Dorsolateral prefrontal cortex (tissue), 122 donors: ENCODE measurements at places on chromosomes 5 and 9.

DNA sequence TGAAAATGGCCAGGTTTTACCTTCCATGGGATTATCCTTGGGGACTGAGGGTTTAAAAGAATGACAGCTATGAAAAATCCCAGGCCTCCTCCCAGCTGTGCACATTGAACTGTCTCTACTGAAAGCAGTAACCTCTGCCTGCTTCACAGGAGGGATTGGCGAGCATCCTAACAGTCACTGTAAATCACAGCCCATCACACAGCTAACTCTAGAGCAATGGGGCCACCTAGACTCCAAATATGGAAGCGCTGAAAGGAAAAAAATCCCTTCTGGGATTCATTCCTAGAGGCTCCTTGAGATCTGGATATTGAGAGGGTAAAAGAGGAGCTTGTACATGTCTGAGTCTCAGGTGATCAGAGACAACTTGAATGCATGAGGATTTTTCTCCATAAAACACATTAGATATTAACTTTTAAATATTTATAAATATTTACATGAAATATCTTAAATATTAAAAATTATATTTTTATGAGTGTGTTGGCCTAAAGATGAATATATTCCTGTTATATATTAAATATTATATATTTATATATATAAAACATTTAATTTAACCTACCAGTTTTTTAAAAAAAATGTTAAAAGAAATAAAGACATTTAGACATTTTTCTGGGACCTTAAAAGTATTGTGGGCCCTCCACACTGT is 133.8 kb upstream of the SLC24A2 start:
- peak; percentile 70 for DNase-seq

DNA sequence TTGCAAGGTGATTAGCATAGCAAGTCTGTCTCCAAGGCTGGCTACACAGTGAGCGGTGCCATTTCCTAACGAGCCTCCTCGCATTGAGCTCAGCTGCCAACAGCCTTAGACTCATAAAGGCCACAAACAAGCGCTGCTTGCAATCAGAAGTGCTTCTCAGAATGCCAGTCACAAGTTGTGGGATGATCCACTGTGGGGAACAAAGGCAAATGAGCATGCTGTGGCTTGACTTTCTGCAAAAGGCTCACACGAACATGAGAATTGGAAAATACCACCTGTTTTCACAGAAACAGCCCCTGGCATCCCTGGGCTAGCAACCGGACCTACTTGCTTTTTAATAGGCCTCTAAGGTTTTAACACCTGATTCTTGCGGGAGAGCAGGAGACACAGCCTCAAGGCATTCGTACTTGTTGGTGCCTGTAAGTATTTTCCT is 215.5 kb downstream of the FANCC start:
- DNase-seq, result peak; percentile 75

DNA sequence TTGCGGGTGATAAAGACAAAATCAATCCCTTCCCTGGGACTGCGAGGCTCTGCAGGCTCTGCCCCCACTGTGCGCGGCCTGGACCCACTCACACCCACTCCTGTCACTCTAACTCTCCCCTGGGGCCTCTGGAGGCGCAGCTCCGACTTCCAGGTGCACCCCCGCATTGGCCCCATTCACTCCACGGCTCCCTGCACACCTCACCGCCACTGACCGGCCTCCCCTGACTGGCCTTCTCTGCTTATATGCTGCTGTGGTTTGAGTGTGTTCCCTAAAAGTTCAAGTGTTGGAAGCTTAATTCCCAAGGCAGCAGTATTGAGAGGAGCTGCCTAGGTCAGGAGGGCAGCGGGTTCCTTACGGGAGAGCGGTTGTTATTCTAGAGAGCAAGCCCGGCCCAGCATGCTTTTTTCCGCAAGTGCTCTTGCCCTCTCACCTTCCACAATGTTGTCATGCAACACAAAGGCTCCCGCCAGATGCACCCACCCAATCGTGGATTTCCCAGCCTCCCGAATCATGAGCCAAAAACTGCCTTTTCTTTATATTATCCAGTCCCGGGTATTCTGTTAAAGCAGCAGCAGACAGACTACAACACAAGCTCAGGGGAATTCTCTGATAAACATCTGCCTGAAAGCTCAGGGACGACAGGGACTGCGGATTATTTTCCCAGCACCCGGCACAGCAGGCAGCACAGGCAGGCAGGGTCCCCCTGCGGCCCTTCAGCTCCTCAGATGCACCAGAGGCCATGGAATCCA is 73.5 kb upstream of the LRRTM2 start:
- DNase-seq, result no peak

GRCh38 chr9:128846680-128847030 is 17.1 kb upstream of the SPOUT1 start:
- peak; percentile 22 for DNase-seq

GRCh38 chr9:109422641-109423040 is 75.5 kb downstream of the PTPN3 start:
- DNase-seq, result no peak

DNA sequence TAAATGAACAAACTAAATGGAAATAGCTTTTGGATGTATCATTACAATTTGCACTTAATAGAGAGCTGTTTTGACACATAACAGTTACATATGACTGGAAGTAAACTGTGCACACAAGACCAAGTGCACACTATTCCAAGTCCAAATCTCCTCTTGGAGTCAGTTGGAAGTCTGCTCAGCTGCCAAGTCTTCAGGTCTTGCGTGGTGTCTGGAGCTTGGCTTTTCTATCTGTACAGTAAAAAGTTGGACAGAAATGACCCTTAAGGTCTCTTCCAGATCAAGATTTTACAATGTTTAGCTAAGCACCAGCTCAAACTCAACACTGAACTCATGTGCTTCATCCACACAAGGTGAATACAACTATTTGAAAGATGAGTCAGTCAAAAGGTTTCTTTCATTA is 456.9 kb downstream of the RASEF start:
- no peak for DNase-seq

DNA sequence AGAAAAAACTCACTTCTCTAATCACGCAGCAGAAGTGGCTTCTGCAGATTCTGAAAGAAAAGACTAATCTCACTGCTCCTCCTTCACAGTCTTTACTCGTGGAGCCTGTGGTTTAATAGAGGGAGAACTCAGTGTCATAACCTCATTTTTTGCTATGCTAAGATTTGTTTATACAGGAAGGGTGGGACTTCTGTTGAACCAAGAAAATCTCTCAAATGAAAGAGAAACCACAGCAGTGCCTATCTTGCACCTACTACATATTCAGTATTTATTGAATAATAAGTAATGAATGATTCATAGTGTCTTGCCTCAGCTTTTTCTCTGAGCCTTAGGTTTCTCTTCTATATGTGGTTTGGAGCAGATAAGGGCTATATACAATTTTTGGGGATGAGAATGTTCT is 136.1 kb upstream of the DMAC1 start:
- no peak for DNase-seq

GRCh38 chr5:97049175-97049574 is 93.2 kb downstream of the LIX1 start:
- no peak for DNase-seq

- no peak for DNase-seq
Observed at GRCh38 chr9:108832179-108832500, 23.6 kb downstream of the ACTL7B start.

DNA sequence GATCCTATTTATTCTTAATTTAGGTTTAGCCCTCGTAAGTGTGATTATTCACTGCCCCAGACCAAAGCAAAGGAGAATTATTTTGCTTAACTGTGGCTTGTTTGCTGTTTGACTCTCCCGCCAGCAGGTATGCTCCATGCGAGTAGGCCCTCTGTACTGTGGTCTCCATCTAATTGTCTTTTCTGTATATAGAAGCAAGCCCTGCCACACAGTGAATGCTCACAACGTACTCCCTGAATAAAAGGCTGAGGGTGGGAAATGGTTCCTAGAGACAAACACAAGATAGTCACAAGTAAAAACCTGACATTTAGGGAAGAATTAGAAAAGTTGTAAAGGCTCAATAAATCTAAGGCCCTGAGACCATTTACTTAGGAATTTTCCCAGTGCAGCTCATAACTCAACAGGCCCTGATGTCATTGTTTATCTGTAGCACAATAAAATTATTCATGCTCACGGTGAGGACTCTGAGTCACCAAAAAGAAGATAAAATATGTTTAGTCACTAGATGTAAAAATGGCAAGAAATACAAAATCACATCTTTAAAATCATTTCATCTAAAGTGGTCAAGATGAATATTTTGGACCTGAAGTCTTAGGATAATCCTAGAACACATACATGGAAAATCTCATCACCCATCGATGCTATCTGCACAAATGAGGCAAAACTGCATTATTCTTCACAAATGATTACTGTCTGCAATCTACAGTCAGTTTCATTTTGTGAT is 473.2 kb downstream of the ENC1 start:
- no peak for DNase-seq

GRCh38 chr5:537098-537497 is 12.8 kb upstream of the SLC9A3 start:
- DNase-seq, result no peak

DNA sequence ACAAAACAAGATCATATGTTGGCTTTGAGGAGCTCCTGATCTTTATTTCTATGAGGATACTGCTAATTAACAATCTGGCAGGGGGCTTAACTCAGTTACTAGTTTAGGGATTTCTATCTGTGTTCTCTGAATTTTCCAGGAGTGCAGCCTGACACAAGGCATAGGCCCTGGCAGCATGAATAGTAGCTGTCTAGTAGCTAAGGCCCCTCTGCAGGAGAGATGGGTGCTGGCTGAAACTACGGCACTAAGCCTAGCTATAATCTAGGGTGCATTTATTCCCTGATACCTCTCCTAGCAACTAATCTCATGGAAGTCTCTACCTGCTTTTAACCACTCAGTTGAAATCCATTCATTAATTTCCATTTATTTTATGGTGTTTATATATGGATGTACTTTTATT is 268.2 kb downstream of the TMEM232 start:
- no peak for DNase-seq

- no peak for DNase-seq
Observed at GRCh38 chr5:130050585-130050984, 146.3 kb downstream of the CHSY3 start.

DNA sequence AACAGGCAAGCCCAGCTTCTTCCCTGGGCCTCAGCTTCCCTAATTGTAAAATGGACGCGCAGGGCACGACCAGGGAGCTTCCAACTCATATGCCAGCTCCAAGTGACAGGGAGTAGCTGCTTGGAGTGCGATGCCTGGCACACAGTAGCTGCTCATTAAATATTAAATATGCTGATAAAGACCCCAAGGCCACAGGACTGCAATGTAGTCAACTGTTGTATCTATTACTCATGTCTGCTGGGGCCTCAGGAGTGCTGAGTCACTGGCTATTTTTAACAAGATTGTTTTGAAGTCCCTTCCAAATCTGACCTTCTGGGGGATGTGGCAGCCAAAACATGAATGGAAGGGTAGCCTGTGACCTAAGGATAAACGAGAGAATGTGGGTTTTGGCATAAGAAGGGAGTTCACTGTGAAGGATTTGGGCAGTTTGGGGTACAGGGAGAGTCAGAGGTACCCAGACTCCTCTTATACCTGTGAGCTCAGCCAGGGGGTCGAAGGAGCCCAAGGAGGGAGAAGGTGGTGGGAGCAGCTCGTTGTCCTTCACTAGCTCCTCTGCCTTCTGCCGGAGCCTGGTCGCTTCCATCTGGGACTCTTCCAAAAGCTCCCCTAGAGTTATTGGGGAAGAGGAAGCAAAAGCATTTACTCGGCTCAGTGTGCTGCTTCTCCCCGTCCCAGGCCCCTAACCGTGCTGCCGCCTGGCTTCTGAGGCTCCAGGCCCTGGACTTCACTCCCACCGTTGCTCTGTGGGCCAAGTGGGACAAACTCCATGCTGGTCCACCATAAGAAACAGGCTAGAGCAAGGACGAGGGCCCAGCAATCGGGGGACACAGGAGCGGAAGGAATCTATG is 17.5 kb downstream of the TNIP1 start:
- no peak for DNase-seq

GRCh38 chr5:131064669-131065371 is 100.2 kb downstream of the HINT1 start:
- DNase-seq, result no peak

DNA sequence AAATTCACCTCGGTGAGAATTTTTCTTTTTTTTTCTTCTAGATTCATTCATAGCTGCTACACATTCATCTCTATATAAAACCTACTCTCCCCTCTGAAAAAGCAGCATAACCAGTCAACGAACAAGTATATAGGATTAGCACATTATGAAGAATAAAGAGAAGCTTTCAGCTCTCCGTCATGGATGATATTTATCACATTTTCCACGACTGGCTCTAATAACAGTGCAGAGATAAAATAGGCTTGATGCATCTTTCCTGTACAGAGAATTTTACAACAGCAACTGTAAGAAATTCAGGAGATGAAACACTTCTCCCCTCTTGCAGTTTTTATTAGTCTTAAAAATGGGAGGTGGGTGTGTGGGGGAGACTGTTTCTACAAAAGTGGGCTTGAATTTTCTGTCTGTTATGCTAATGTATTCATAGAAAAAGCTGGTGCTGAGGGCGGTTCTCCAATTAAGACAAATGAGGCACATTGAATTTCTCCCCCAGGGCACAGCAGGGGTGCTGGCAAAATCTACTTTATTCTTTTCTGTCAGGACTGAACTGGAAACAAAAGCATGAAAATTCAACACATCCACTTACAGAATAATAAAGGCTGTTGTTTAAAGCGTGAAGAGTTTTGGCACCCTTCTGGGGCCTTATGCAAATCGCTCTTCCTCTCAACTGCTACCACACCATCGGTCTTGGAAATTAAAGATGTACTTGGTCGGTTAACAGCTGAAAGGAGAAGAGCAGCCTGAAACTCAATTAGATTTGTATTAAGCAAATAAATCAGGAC is 233.9 kb upstream of the ZNF608 start:
- DNase-seq, result no peak

GRCh38 chr9:120791161-120791560 is 2.1 kb downstream of the FBXW2 start:
- DNase-seq, result no peak

DNA sequence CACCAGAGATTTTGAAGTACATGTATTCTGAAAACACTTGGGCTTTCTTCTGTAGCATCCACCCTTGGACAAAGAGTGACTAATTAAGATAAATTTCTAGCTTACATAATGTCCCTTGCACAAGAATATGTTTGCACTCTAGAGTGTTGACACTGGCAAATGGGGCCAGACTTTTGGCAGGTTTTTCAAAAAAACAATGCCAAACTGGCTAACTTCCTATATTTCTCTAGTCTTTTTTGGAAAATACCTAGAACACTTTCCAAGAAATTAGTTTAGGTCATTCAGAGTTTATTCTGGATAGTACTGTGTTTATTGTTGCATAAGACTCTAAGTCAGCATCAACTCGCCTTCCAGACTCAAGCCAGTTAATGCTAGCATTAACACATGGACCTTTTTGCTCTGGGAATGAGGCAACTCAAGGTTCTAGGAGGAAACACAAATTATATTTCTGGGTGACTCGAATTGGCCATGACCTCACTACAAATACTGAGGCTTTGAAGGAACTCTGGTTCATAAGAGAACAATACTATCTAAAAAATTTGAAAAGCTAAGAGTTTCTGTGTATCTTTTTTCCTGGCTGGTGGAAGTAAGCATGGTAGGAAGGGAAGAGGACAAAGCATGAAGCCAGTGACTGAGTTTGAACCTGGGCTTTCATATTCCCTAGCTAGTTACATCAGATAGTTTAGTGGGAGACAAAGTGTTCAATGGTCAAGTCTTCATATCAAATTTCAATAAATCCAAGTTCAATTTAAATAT is 101.6 kb downstream of the NREP start:
- no peak for DNase-seq
